ENCODE measurements at places on chromosomes 4 and X. TPM values are rescaled to one million over a fixed set of nuclear protein-coding genes. Genes with fewer than 3 reads are reported as not detected.

DNA sequence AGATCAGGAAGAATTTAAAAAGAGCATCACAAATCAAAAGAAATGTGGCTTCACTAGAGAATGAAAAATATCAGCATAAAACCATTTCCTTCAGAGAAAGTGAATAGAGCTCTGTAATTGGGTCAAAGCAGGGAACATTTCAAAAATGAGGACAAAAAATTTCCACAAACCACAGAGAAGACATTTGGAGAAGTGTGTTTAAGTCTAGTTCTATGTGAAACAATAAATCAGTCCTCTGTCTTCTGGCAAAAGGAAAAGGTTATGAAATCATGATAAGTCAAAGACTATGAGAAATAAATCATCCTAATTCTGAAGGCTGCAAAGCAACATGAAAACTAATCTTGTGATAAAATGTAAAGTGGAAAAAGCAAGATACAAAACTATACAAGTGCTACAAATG is 27.9 kb downstream of the SMPX start:
- no peak overlapping the region for H3K4me3 ChIP-seq
- no peak for DNase-seq
- H3K27me3 ChIP-seq = no peaks in the 10 kb centered on the region
- H3K36me3 ChIP-seq = no peaks in the 10 kb centered on the region
- H3K4me1 ChIP-seq = no peaks in the 10 kb centered on the region

DNA sequence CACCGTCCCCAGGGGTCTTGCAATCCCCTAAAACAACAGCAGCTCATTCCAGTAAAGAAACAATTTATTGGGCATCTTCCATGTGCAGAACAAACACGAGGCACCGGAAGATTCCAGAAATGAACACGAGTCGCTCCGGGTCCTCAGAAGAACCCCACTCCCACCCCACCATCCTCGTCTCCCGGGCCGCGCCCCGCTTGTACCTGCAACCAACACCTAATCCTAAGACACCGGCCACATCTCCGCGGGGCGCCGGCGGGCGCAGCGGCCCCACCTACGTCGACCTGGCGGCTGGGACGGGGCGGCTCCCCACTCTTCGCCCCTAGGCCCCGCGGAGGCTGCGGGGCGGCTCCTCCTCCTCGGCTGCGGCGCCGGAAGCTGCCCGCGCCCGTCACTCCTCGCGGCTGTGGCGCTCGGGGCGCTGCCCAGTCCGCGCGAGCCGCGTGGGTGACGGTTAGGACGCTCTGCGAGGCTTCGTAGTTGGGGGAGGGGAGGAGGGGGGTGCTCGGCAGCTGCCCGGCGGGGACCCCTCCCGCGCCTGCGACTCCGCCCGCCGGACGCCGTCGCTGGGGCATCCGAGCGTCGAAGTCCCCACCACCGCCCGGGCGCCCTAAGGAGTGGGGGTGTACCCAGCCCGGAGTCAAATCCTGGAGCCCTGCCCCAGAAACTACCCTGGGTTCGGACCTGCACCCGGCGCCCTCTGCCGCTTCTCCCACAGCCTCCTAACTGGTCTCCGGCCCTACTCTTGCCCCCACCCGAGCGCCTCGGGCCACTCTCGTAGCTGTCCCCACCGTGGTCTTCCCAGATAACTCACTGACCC is at the start of gene CCDC158:
CCDC158 (minus strand) TSS at position 380 of the 820 bp plus-strand sequence. CDS start 17,934 bp downstream, outside the sequence.
- no peaks in the 10 kb centered on the region for H3K27me3 ChIP-seq
- H3K4me3 ChIP-seq = no peak within 1 kb of the TSS
- H3K36me3 ChIP-seq = no peaks in the 10 kb centered on the region
- no peak within 1 kb of the TSS for H3K27ac ChIP-seq

GRCh38 chrX:108131471-108131870 is 39.9 kb downstream of the ATG4A start:
- DNase-seq = no peak
- H3K4me3 ChIP-seq = no peak overlapping the region
- H3K27me3 ChIP-seq = no peaks in the 10 kb centered on the region
- H3K27ac ChIP-seq = no peak overlapping the region
- no peaks in the 10 kb centered on the region for H3K4me1 ChIP-seq

DNA sequence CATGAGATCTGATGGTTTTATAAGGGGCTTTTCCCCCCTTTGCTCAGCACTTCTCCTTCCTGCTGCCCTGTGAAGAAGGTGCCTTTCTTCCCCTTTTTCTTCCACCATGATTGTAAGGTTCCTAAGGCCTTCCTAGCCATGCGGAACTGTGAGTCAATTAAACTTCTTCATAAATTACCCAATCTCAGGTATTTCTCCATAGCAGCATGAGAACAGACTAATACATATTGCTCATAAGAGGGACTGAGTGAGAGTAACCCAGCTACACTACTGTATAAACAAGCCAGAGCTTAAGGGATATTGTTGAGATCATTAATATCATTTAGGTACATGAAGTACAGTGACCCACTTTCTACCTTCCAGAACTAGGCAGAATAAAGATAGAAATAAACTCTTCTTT is 102.9 kb downstream of the TEX13A start:
- H3K27me3 ChIP-seq = no peaks in the 10 kb centered on the region
- no peaks in the 10 kb centered on the region for H3K36me3 ChIP-seq
- no peaks in the 10 kb centered on the region for H3K4me1 ChIP-seq
- H3K27ac ChIP-seq = no peak overlapping the region

DNA sequence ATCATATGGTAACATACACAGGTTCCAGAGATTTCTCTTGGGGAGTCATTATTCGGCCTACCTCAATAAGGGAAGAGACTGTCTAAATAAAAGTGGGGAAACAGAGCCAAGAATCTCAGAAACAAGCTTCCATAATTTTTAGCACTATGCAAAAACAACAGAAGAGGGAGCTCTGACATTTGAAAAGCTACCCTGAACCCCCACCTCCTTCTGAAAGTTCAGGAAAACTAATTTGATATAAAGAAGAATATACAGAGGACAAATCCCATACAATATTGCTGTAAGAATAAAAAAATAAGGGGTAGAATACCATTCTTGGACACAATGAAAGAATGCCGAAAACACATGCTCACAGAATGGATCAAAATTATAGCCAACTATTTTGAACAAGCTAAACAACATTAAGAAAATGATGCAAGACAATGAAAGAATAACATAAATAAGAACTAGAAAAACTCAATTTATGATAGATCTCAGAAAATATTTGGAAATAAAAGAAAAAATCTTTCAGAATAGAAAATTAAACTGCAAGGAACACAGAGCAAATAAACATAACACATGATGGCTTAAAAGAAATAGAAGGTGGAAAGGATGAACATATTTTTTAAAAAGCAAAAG is 14.4 kb upstream of the ZNF41 start:
- H3K27me3 ChIP-seq = no peaks in the 10 kb centered on the region
- no peaks in the 10 kb centered on the region for H3K4me1 ChIP-seq
- H3K4me3 ChIP-seq = no peak overlapping the region
- no peak overlapping the region for H3K27ac ChIP-seq
- DNase-seq = no peak

RHOXF1 gene
- not detected for polyA plus RNA-seq

GAK gene
- 82.9 TPM for polyA plus RNA-seq

DNA sequence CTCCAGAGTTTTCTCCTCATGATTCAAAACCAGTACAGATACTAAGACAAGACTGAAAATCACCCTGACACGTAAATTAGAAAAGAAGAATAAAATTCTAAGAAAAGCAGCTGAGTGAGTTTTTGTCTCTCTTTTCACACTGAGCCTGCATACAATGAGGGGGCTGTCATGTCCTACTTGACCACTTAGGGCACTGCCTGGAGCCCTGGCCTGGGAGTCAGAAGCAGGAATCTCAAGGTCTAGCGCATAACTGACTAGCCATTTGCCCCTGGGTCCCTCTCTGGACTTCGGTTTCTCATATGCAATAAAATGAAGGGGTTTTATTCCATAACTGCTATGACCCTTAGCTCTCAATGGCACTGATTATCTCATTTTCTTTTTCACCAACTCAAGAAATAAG is 36.7 kb upstream of the SLC25A4 start:
- no peak overlapping the region for H3K27ac ChIP-seq
- H3K4me1 ChIP-seq = no peaks in the 10 kb centered on the region
- H3K36me3 ChIP-seq = no peaks in the 10 kb centered on the region
- no peak for DNase-seq
- H3K27me3 ChIP-seq = no peaks in the 10 kb centered on the region
- H3K4me3 ChIP-seq = no peak overlapping the region

DNA sequence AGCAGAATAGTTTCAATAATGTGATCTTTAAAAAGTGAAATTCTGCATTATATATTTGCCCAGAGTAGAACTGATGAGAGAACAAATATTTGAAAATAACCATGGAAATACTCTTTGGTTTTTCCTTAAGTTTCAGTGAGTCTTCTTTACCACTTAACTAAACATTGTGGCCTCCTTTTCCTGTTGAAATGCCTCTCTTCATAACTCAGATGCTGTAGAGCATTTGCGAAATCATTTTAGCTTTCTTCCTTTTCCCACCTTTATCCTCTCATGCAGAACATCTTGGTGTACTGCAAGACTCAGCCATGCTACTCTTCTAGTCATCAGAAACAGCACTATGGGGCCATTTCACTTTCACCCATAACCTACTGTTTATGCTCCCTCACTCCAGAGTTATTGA is 48.2 kb downstream of the CASK start:
- no peaks in the 10 kb centered on the region for H3K27me3 ChIP-seq
- H3K36me3 ChIP-seq = no peaks in the 10 kb centered on the region
- no peak overlapping the region for H3K27ac ChIP-seq

CXorf49 gene
- polyA plus RNA-seq = not detected

APLN gene
- polyA plus RNA-seq = not detected

- H3K36me3 ChIP-seq = no peaks in the 10 kb centered on the region
- no peak overlapping the region for H3K27ac ChIP-seq
- H3K27me3 ChIP-seq = no peaks in the 10 kb centered on the region
- no peak for DNase-seq
- no peak overlapping the region for H3K4me3 ChIP-seq
- no peaks in the 10 kb centered on the region for H3K4me1 ChIP-seq
Observed at GRCh38 chr4:68570122-68570507, 6.0 kb downstream of the UGT2B17 start.

GRCh38 chr4:15414551-15415091 is 13.2 kb upstream of the C1QTNF7 start:
- peaks cover 28% of the 10 kb centered on the region for H3K4me1 ChIP-seq
- H3K27ac ChIP-seq = no peak overlapping the region
- no peaks in the 10 kb centered on the region for H3K27me3 ChIP-seq
- DNase-seq = no peak
- no peaks in the 10 kb centered on the region for H3K36me3 ChIP-seq
- H3K4me3 ChIP-seq = no peak overlapping the region
